A172 (cell line): ENCODE measurements at places on chromosomes 12 and 14.

DNA sequence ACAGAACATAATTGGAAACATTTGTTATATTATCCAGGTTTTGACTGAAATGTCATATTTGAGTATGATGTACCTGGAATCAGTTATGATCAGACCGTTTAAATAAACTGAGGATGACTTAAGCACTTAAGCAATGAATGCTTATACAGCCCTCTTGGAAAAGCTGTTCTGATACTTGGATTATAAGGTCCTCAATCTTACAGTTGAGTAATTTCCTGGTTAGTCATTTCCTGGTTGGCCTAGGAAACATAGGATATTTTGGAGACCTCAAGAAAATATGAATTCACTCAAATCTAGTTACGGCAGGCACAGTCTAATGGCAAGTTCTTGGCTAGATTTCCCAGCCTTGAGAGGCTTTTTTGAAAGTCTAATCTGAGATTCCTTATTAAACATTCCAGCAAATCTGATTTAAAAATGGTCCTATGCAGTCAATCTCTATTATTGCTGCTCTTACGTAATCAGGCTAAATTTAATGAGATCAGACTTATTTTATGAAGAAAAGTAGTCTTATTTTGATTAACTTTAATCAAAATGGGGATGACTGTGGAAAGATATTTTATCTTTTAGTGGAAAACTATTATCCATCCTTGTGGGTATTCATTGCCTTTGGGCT, 447.2 kb downstream of the SNAPC1 start:
- DNase-seq = peak; percentile 66

DNA sequence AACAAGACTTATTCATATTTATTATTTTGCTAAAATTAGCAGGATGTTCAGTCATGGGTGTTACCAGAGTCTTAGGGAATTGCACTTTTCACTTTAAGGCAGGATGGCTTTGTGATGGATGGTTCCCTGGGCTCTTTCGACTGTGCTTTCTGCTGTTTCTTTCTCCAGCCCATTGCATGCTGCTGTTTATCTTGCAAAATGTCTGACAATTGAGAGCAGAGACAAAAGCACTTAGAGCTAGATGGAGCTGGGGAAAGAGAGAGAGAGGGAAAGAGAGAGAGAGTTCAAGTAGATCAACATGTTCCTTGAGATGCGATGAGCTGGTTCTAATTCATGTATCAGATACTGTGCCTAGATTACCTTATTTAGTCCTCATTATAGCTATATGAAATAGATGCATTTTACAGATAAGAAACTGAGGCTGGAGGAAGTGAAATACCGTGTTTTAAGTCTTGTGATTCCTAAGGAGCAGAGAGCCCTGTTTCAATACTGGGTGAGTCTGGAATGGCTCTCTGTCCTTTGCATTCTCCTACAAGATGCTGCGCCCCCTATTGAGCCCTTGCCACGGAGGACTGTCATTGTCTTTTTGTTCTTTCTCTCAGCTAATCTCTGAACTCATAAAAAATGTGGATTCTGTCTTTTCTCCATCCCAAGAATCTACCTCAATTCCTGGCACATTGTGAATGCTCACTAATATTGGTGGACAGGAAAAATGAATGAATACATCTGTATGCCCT, 227.9 kb downstream of the ALG10B start:
- peak; percentile 4 for DNase-seq

DNA sequence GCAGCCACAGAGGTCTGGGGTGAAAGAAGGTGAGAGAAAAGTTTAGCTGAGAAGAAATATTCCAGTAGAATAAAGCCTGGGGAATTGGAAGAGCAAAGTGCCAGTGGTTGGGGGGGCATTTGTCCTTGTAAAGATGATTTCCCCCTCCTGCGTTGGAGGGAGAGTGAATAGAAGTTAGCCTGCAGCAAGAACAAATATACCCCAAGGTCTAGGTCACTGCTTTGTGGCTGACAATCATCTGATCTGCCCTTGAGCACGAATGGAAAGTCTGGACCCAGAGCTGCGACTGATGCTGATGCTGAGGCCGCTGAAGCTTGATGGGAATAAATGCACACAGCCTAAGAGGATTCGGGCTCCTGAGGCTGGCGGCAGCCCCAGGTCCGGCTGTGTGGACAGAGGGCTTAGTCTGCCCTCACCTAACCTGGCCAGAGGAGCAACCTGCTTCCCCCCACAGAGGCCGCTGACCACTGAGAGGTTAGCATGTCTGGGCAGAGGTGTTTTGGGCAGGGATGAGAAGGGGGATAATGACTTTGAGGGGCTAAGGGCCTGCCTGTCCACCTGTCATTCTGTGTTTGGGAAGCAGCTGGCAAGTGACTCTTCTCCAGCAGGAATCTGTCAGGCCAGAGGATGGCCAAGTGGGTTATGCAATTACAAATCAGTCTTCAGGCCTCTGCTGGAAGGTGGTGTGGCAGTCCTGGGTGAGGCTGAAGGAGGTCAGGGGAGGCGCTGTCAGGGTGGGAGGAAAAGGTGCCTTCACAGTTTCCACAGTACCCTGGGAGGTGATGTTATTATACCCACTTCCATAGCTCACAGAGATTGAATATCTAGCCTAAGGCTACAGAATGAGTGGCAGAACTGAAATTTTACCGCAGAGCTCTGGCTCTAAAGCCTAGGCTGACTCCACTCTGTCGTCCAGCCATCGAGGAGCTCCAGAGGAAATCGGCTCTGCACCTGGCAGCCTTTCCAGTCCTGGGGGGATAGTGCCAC, 11.7 kb downstream of the TUBA1C start:
- no peak for DNase-seq

DNA sequence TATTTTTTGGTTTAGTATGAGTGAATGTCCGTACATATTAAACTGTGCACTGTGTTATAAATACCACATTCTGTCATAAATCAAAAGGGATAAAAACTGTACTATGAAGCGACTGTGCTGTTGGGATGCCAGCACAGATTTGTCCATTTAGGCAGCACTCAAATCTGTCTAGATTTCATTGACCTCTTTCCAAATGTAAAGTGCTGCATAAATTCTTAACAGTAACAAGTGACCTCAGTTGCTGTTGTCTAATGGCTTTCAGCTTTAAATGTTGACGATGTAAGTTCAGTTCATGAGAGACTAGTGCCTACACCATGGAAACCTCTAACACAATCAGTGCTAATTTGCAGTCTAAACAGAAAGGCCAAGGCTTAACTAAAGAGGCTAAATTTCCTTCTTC, 531.4 kb upstream of the LMO3 start:
- no peak for DNase-seq

- peak; percentile 79 for DNase-seq
Observed at GRCh38 chr12:65602610-65603295, 221.5 kb upstream of the HMGA2 start.

GRCh38 chr12:28140404-28140803, 49.9 kb upstream of the CCDC91 start:
- no peak for DNase-seq

GRCh38 chr14:99513946-99514551, 32.8 kb downstream of the CCNK start:
- no peak for DNase-seq

DNA sequence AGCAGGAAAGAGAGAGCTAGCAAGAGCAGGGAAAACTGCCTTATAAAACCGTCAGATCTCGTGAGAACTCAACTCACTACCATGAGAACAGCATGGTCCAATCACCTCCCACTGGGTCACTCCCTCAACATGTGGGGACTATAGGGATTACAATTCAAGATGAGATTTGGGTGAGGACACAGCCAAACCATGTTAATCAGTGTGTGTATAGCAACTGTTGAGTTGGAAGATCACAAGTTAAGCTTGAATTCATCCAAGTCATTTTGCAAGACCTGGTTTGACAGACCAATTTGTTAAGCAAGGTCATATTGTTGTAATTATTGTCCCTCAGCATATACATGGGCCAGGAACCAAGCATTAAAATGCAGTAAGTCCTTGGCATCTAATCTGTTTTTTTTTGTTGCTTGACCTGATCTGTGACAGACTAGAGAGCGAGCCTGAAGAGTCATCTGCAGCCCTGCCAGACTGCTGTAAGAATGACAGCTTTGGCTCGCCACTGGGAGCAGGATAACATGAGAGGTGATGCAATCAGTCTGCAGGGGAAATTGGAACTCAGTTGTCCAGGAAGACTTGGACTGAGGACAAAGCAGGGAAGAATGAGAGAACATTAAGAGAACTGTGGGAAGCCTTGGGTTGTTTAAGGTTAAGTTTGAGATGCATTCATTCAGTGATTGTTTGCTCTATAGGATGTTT, 297.6 kb upstream of the SEL1L start:
- no peak for DNase-seq

GRCh38 chr12:50375802-50376201, 20.6 kb downstream of the FAM186A start:
- DNase-seq = no peak

GRCh38 chr14:89531661-89532335, 114.8 kb upstream of the FOXN3 start:
- no peak for DNase-seq

DNA sequence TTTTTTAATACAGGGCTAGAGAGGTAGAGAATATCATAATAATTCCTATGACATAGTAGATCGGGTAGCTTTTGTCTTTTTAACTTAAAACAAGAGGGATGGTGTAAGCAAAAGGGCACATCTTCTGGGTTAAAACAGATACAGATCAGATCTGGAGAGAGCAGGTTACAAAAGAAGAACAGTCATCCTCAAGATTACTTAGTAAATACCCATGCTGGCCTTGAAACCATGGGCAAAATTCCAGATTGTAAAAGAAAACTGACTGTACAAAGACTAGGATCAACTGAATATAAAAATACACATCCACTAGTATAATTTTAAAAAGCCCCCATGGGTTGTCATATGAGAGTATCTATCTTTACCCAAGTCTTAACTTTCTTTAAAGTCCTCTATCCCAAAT, 76.7 kb downstream of the MED13L start:
- DNase-seq = no peak

- peak; percentile 1 for DNase-seq
Observed at GRCh38 chr14:95662376-95663186, 23.6 kb upstream of the TCL1B start.

DNA sequence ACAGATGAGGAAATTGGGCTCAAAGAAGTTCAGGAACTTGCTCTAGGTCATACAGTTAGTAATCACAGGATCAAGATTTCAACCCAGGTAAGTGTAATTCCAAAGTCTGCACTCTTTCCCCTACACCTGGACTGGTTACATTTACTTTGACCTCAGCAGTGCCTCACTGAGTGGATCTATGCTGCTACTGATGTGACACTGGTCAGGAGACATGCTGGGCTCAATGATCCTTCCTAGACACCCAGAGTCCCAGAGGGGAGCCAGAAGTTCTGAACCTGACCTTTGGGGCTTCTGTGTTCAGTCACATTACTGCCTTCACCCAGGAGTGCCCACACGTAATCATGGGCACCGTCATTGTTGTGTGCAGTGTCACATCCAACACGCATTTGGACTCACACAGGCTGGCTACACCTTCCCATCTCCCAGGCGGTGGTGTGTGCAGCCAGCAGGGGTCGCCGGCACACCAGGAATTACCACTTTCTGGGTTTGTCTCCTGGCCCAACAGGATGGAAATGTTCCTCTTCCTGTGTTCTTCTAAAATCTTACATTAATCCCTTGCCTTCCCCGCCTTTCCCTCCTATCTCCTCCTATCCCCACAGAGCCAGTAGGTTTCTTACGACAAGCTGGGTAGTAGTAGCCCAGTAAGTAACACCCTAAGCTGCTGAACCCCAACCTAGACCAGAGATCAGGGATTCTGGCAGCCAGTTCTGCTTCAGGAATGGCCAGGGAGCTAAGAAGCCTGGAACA, 25.6 kb downstream of the CALCOCO1 start:
- DNase-seq = peak; percentile 56

DNA sequence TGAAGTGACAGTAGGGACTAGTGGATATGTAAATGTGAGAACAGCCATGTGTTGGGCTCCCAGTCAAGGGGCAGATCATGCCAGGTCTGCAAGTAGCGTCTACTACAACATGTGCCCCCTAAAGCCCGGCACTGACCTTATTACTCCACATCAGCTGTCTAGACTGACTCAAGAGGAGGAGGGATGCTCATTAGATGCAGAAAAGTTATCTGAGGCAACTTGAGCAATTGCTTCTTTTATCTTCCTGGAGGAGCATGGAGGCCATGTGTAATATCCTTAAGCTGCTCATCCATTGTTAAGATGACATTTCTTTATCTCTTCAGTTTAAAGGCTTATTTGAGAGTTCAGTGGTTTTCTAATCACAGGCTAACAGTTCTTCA, 404.7 kb upstream of the FLRT2 start:
- DNase-seq = no peak

DNA sequence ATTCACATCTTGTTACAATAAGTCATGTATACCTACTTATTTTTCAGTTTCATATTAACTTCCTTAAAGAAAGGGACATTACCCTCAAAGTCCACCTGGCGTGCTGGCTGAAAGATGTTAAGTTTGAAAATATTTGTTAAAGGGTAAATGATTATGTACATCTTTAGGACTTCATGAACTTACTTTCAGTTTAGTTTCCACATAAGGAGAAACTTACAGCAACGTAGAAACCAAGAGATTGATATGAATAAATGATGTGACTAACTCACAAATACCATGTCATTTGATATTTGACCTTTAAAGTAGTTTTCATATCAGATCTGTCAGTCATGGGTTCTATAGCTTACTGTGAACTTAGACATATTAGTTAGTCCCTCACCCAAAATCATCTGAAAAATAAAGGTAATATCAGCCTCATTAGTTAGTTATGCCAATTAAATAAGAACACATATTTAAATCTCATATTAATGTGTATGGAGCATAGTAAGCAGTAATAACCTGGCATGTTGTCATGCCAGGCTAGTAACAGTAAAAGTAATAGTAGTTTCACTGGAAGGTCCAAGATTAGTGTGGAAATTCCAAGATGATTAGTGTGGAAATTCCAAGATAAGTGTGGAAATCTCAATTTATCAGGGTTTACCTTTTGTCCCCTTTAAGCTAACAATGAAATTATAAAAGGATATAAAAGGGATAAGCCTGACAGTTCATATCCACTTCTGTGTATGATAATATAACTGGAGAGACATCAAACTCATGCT, 1.9 kb upstream of the CLEC2D start:
- DNase-seq = no peak

GRCh38 chr12:85872497-85873091, 1.5 kb upstream of the NTS start:
- peak; percentile 45 for DNase-seq

DNA sequence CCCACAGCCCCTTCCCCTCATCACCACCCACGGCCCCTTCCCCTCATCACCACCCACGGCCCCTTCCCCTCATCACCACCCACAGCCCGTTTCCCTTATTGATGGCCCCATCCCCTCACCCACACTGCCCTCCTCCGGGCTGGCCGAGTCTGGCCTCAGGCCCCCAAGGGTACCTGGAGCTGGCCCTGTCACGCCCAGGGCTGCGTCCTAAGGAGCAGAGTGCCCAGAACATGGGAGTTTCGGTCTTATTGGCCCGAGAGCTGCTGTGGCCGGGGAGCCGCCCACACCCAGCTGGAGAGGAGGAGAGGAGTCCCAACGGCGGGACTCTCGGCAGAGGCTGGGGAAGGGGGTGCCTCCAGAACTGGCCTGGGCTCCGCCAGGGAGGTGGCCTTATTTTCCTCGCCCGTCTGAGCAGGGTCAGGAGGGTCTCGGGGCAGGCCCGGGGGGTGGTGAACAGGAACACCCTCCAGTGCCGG, 182.3 kb downstream of the KIF26A start:
- DNase-seq = no peak

GRCh38 chr14:70789361-70789760, 20.0 kb downstream of the MAP3K9 start:
- peak; percentile 13 for DNase-seq

GRCh38 chr14:72401632-72402376, 469.6 kb downstream of the RGS6 start:
- no peak for DNase-seq

- peak; percentile 97 for DNase-seq
Observed at GRCh38 chr12:124441443-124442194, 125.8 kb downstream of the NCOR2 start.

- DNase-seq = no peak
Observed at GRCh38 chr12:38120438-38120837, 196.1 kb upstream of the ALG10B start.
